Stimulated activated CD8-positive, alpha-beta memory T cell treated with anti-CD3 and anti-CD28 coated beads, Interleukin-15, amount 100 ng/mL, for 24 hours (primary cell): ENCODE measurements at places on chromosomes 6 and 20.
A peak's percentile ranks its signal among the peaks of the same experiment; 100 is the strongest.

GRCh38 chr20:4074877-4075455, 59.6 kb upstream of the RNF24 start:
- DNase-seq: no peak

DNA sequence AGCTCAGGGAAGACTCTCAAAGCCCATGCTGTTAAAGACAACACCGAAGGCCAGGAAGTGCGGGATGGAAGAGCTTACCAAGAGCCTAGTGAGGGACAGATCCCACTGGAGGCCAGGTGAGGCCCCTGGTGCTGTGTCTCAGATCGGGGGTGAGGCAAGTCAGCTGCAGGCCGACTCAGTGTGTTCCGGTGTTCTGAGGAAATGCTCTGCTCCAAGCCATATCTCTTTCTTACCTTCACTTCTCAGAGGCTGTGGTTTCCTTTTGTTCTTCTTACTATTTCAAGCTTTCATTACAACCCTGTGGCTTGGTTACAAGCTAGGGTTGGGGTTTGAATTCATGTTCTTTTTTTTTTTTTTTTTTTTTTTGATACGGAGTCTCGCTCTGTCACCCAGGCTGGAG, 114.3 kb upstream of the ZFP64 start:
- DNase-seq: no peak

DNA sequence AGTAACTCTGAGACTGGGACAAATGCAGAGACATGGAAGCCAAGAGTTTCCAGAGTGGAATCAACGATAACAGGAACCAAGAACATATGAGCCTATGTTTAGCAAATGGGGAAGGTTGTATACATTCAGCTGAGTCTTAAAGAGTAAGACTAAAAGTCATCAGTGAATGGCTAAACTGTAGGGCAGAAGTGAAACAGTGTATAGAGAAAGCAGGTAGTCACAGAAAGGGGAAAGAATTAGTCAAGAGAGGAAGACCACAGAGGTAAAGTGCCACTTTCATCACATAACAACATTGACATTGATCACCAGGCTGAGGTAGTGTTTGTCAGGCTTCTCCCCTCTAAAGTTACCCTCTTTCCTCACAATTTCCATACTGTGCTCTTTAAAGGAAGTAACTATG, 306.5 kb upstream of the SPTLC3 start:
- no peak for DNase-seq

DNA sequence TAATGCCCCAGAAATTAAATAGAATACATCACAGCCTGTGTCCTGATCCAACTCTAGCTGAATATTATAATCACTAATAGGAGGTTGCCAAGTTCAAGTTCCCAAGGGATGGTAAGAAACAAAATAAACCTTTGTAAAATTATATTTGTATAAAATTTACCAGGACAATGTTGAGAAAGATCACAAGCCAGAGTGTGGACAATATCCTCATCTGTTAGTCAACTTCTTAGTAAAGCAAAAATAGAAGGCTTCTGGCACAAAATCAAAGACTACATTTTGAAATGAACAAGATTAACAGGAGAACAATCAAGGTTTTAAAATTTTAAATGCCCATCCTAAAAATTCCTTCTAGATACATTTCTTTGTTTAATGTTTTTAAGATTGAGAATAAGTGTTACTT, 290.4 kb upstream of the HSF2 start:
- no peak for DNase-seq

DNA sequence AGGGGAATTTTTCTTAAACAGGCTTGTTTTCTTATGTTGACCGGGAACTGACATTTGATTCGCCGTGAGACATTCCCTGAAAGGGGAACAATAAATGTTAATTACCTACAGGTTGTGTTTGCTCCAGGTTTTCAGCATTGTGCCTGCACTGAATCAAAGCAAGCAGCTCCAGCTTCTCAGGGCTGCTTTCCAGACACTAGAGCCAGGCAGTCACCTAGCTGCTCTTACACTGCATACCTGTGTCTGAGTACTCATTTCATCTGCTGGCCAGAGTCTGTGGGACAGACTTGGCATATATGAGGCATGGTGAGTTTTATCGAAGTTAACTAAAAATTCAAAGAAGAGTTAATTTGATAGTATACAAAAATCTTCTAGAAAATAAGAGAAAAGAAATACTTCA, 951.8 kb upstream of the MAP3K7 start:
- DNase-seq: no peak

GRCh38 chr6:128047989-128048388, 147.1 kb upstream of the THEMIS start:
- DNase-seq: no peak

- DNase-seq: no peak
These were observed 1.5 kb downstream of the TFAP2B start for GRCh38 chr6:50819904-50820868.

DNA sequence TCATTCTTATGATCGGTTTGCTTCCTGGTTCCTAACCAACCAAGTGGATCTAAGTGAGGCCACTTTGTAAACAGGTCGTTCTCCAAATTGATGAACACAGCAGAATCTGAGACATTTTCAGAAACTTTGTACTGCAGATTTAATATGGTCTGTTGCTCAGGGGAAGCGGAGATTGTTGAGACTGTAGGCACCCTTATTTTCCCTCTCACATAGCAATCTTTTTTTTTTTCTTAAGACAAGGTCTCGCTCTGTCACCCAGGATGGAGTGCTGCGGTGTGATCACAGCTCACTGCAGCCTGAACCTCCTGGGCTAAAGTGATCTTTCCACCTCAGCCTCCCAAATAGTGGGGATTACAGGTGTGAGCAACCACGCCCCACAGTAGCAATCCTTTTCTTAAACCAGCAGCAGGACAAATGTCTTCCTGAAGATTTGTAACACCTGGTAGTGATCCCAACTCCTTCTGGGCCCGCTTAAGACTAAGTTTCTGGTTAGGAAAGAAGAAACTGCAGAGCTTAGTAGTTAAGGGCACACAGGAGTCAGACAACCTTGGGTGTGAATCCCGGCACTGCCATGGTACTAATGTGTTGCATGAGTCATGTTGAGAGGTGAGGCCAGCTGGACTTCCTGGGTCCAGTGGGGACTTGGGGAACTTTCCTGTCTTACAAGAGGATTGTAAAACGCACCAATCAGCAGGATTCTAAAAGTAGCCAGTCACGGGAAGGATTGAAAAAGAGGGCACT, 48.4 kb upstream of the EZR start:
- no peak for DNase-seq

DNA sequence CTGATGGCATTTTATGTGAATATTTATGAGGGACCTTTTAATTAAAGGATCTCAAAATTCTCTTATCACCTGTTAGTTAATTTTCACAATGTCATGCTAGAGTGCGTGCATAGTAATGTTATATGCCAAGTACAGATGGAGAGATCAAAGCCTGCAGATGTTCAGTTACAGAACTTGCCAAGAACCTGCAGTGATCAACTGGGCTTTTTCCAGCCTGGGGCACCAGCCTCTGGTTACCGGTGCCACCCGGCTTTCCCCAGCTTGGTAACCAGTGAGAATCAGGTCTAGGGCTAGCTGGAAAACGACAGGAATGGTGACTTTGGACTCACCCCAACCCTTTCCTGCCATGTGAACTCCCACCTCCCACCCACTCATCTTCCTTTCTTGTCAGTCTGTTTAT, 91.8 kb downstream of the CAP2 start:
- DNase-seq: no peak

- DNase-seq: no peak
These were observed 22.5 kb downstream of the SERINC1 start for GRCh38 chr6:122449069-122449468.

DNA sequence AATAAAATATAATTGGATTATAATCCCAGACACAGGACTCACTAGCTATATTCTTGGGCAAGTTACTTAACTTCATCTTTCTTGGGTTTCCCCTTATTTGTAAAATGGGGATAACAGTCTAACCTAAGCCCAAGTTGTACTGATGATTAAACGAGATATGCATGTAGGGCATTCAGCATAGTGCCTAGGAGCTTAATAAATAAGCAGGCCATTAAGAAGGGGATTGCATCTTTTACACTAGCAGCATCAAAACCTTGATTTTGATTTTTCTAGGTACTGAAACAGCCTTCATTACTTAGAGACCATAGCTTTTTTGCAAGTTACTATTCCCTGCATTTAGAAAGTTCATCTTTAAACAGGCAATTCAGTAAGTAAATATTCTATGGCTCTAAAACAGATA, 2.2 kb upstream of the QKI start:
- DNase-seq: no peak

GRCh38 chr6:32375739-32376529, 4.2 kb upstream of the TSBP1 start:
- no peak for DNase-seq

GRCh38 chr6:63525186-63525878, 46.9 kb upstream of the LOC128125822 start:
- no peak for DNase-seq

DNA sequence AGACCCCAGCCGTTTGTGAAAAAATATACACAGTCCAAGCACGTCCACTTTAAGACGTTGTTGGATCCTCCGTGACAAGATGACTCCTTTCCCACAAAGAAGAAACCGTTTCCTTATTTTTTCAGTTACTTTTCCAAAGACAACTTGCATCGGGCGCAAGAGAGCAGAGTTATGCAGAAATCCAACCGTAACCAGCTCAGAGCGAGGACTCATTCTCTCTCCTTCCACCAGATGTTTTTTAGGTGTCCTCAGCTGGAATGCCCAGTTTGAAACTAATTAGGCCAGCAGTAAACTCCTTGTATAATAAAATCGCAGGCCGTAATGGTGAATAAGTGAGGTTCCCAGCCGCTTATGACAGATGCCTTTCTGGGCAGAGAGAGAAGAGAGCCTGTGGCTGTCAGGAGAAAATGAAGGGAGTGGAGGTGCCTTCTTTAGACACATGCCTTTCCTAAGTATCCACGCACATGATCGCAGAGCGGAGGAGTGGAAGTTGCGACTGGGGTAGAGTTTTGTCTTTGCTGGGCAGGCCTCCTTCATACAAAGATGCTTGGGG, 2.8 kb downstream of the EYA2 start:
- DNase-seq: no peak

- DNase-seq: no peak
These were observed 26.5 kb downstream of the SNPH start for GRCh38 chr20:1292620-1293019.

GRCh38 chr20:46523108-46523507, 9.7 kb upstream of the ZNF334 start:
- no peak for DNase-seq

DNA sequence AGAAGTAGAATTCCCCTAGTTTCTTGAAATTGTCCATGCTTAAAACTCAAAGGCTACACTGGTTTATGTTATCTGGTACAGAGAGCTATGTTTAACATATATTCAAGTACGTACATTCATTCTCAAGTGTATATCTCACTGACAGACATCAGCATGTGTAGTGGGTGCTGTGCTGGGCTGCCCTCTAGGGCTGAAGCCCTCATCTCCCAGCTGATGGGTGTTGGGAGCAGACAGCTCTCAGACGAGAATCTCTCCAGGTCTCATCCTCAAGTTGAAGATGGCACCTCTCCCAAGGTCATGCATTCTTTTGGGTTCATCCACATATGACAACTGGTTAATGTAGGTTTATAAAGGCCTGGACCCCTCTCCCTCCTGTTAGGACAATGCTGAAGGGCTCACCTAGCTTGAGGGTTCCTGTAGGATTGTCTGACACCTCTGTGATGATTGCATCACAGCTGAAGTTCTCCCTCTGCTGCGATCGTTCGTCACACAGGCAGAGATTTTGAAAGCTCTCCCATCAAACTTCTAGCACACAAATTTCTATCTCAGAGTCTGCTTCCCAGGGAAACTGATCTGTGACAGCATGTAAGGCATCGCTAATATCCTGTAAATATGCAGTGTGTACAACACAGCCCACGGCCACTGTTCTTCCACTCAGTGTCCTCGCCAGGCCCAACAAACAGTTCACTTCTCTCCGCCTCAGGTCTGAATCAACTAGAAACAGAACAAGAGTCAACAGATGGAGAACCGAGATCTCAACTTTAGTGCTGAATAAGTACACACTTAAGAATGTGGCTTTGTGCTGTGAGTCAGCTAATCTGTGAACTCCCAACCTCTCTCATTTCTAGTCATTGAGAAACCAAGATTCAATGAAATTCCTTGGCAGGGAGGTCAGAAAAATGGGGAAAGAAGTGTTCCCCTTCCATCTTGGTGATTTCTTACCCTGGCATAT, 43.2 kb downstream of the PREP start:
- no peak for DNase-seq

DNA sequence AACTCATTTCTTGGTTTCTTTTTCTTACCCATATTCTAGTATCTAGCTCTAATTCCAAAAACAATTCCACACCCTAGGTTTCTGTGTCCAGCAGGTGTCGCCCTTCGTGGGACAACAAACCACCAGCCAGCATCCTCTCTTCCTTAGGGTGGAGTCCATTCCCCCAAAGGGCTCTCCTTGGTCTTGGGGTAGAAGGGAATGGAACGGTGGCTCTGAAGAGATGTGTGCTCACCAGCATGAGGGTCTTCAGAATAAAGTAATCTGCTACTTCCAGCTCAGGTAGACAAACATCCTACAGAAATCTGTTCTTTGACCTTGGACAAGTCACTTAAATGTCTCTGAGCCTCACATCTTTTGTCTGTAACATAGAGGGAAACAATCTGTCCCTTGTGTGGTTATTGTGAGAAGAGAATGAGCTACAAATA, 7.2 kb downstream of the HLA-DMB start:
- DNase-seq: peak; percentile 61

GRCh38 chr6:105135907-105136430, 43.8 kb downstream of the POPDC3 start:
- no peak for DNase-seq

DNA sequence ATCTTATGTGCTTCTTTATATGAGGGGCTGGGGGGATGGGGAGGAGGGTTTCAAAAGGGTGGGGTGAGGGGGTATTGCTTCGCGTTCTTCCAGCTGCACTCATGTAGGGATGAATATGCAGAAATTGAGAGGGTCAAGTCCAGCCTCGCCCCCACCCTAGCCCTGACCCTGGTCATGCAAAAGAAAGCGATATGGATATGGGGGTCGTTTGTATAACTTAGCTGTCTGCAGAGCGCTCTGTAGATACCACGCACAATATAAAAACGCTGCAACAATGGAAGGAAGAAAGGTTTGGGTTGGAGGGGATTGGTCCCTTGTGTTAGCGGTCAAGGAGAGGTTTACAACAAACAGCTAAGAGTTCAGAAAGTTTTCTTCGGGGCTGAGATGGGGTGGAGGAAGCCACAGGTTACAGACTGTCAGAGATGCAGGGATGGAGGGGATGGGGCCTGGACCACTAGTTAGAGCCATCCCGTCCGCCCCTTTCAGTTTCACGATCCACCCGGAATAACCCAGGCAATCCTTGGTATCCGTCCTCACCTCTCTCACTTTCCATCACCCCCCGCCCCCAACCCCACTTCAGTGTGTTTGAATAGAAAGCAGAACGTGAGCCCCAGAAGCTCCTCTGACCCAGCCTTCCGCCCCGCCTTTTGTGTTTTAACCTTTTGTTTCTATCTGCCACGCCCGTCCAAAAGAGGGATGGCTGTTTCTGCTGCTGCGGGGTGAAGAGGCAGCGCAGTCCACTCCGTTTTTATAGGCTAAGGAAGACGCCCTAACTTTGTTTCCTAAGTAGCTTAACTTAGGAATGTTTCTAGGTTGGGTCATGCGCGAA, 73.5 kb downstream of the SOX4 start:
- no peak for DNase-seq
